SHP77 (cell line): ENCODE measurements at places on chromosomes 2 and 18.

GRCh38 chr2:237012577-237013267 lies 73.0 kb upstream of the COPS8 start:
- DNase-seq: no peak

DNA sequence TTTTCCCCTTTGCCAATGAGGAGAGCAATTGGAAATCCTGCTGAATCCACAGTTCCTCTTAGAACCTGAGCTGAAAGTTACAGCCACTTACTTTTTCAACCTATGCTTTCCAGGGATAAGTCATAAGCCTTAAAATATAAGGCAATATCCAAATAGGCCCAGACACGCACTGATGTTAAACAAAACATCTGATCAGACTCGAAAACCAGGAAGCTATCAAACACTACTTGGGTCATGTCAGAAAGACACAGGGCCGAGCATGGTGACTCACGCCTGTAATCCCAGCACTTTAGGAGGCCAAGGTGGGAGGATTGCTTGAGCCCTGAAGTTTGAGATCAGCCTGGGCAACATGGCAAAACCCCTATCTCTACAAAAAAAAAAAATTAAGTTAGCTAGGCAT lies 192.1 kb downstream of the SP3 start:
- no peak for DNase-seq

GRCh38 chr2:223324402-223324801 lies 272.4 kb downstream of the KCNE4 start:
- no peak for DNase-seq

DNA sequence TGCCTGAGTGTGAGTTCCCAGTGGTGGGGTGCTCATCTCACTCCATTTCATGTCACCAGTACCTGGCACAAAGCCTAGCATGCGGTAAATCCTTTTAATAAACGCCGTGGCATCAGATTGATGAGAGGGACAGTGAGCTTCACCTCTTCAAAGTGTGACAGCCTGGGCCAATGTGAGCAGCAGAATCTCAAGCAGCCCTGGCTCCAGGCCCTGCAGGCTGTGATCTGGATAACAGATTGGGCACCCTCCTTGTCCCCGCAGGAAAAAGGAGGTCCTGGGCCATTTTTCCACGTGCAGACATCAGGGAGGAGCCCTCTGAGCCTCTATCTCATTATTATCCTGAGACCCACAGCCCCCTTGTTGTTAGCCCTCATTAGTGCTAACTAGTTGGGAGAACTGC lies 34.8 kb downstream of the TET3 start:
- no peak for DNase-seq

- DNase-seq: no peak
These were observed 343.1 kb downstream of the LPIN1 start for GRCh38 chr2:12089496-12089895.

DNA sequence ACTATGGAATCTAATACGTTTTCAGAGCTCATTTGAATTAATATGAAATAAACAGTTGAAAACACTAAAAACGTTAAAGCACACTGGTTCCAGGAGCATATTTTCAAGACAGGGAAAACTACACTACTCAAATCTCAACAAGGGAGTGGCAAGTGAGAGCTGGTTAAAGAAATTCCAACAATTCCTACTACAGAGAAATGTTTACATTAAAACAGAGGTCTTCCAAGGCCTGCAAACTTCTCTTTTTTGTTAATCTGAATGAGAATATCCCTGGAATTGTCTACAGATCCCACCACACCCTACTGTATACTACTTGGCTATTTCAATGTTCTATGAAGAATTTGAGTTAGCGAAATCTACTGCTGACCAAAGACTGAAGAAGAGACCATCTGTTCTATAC lies 231.5 kb downstream of the ZEB2 start:
- no peak for DNase-seq

- no peak for DNase-seq
These were observed 4.2 kb downstream of the RPRM start for GRCh38 chr2:153474407-153474806.

GRCh38 chr2:78260861-78261260 lies 738.7 kb upstream of the LRRTM4 start:
- DNase-seq: no peak

DNA sequence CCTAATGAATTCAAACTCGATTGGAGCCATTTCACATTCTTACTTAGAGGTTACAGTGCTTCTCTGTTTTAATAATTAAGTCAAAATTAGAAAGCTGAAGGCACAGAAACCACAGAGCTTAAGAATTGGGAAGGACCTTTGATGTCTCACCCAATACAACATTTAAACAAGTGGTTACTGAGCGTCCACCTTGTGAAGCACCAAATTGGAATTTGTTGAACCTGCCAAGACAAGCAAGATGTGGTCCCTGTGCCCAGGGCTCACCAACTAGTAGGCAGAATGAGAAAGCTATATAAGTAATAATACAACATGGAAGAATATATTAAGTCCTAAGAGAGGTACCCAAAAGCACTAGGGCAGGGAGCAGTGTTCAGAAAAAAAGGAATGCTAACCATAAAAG lies 64.5 kb upstream of the NPAS2 start:
- no peak for DNase-seq

DNA sequence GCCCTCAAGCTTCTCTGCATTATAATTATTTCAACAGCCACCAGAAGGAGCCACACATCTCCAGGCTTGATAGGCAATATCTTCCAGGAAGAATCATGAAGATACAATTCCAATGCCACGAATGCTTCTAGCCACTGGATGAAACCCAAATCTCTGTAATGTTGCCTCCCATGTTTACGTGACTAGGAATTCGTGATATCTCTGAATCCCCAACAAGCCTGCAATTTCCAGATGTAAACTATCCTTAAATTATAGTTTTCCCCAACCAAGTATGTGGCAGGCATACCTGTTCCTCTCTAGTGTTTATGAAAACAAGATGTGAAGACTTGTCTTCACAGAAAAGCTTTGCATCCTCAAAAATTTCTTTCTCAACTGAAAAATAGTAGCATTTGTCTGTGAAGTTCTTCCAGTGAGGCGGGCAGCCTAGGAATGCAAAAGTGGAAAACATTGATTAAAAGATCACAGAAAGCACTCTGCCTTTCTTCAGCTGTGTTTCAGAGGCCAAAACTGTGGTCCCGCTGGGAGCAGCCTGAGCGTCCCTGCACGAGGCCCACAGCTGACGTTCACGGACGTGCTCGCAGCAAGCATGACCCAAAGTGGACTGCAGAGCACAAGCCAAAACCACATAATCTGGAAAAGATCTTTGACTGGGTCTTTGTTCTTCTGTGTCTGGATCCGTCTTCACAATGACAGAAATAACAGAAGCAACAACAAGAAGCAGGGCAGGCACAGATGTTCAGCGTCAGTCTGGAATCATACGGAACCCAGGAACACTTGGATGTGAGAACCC lies 65.1 kb upstream of the THOC1 start:
- no peak for DNase-seq

- no peak for DNase-seq
These were observed 78.3 kb upstream of the ASB18 start for GRCh38 chr2:236342507-236342906.

DNA sequence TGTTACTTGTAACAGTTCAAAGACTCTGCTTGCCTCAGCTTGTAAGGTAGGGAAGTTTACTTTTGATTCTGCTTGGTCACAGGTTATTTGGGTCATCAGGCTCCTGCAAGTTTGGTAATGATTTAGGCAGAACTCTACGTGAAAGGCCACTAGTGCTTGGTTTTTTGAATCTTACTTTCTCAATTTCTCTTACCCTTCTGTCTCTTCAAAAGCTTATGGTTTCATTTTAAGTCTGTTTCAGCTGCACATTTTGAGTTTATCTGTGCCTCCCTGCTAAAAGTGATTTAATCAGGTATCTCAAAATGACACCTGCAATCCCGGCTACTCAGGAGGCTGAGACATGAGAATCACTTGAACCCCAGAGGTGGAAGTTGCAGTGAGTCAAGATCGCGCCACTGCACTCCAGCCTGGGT lies 26.3 kb upstream of the MOCOS start:
- no peak for DNase-seq

GRCh38 chr2:99899882-99900281 lies 242.5 kb downstream of the AFF3 start:
- no peak for DNase-seq

DNA sequence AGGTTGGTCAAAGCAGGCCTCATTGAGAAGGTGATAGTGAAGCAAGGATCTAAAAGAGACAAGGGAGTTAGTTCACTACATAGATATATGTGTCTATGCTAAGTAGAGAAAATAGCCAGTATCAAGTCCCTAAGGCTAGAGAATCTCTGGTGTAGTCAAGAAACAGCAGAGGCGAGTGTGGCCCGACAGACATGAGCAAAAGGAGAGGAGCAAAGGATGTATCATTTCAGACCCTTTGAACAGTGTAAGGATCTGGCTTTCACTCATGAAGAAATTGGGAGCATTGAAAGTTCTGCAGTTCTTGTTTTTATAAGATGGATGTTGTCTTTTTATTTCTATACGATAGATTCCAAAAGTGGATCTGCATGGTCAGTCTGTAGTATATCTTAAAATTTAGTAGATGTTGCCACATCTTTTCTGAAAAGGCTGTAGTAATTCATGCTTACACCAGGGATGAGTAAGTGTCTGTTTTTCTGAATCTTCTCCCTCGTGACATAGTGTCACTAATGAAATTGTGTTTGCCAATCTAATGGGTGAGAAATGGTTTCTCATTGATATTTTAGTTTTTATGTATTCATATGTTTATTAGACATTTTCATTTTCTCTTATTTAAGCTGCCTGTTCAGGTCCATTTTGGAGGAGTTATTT lies 18.8 kb downstream of the SP100 start:
- DNase-seq: no peak

- no peak for DNase-seq
These were observed 62.0 kb downstream of the GLI2 start for GRCh38 chr2:120797421-120798221.

GRCh38 chr2:42918041-42918440 lies 125.7 kb upstream of the HAAO start:
- DNase-seq: no peak

GRCh38 chr2:105760191-105760590 lies 15.5 kb downstream of the NCK2 start:
- no peak for DNase-seq

DNA sequence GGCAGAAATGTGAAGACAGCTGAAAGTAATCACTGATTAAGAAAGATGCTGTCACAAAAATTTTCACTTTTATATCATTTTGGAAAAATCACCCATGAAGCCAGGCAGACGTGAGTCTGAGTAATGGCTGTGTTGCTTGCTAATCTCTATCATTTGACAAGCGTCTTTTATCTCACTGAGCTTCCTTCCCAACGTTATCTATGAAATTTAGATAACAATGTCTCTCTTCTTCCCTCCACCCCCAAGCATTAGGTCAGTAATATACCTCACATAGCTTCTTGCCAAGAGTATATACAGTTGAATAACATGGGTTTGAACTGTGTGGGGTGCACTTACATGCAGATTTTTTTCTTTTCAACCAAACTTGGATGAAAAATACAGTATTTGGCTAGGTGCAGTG lies 388.6 kb upstream of the NRXN1 start:
- DNase-seq: no peak

DNA sequence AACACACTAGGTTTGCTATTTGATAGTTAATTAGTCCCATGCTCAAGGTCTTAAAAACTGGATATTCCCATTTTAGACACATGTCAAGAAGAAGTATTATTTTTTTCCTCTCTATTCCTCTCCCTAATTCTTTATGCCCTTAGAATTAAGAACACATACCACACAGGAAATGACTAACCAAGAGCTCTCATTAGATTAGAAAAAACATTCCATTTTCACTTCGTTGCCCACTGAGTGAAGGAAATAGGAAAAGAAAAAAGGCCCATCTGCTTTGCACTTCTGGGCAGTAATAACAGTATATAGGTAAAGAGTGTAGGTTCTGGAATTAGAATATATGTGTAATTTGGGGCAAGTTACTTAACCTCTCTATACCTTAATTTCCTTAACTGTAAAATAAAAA lies 26.9 kb downstream of the ACADL start:
- DNase-seq: no peak

DNA sequence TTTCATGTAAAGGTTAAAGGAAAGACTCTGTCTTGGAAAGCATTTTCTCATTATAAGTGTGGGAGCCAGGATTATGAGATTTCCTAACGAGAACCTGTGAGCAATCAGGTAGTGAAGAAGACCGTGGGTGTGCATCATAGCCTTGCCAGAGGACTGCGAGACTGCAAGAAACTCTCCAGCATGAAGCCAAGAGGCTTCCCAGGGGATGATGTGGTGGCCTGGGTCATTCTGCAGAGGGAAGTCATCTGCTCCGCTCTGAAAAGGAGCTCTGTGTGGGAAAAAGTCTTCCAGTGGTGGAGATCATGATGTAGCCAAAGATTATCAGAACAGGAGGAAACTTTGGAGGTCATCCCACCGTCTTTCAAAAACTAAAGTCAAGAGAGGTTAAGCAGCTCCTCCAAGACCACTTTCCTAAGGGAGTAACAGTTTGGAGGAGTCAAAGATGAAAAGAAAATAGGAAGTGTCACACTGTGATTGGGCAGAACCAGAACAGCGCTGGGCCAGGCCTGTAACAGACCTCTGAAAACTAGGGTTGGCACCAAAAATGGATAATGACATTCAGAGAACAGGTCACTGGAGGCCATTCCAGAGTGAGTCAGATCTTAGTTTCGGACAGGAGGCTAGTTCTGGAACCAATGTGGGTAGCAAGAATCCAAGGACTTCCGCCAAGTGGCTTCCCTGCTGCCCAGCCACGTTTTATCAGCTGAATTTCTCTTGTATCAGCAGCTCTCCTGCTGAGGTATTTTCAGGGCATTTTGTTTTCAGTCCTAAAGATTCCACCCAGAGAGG lies 113.0 kb downstream of the LRATD1 start:
- no peak for DNase-seq

DNA sequence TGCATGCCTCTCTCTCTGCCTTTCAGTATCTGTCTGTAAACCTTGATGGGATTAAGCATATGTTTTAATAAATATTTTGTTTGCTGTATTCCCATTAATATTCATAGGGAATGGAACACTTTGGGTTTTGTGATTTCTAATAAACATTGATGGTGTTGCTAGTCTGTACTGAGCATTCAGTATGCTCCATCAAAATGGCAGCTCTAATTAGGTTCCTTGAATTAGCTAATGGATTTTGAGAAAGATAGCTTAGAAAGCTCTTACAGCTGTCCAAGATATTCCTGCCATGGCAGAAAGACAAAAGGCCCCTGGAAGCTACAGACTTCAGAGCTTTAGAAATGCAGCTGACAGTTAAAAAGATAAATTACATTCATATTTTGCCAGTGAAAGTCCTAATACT lies 199.2 kb upstream of the NRP2 start:
- DNase-seq: no peak

- DNase-seq: no peak
These were observed 176.1 kb upstream of the ZFP36L2 start for GRCh38 chr2:43402452-43402937.

DNA sequence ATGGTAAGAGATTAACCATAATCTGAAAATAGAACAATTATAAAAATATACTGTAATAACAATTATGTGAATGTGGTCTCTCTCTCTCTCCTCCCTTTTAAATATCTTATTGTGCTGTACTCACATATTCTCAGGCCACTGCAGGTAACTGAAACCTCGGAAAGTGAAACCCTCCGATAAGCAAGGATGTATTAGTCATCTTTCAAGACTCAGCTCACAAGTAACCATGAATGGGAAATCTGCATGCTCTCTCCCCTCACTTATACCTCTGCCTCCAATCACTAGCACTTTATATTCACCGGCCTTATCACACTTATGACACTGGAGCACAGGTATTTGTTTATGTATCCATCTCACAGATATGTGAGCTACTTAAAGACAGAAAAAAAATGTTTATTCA lies 139.7 kb downstream of the LRP2 start:
- no peak for DNase-seq
